ENCODE measurements at places on chromosomes 5 and 9. TPM values are rescaled to one million over a fixed set of nuclear protein-coding genes. Genes with fewer than 3 reads are reported as not detected.

The GLRA1 gene
- total RNA-seq = not detected

The RLN1 gene
- not detected for total RNA-seq

The SLC27A6 gene
- total RNA-seq = 0.13 TPM

The PCDHA2 gene
- 0.07 TPM for total RNA-seq

The SEMA5A gene
- 86.2 TPM for total RNA-seq

The NR4A3 gene
- total RNA-seq = 8.9 TPM

The COQ4 gene
- total RNA-seq = 16.9 TPM

The KIF12 gene
- not detected for total RNA-seq

The CDH12 gene
- not detected for total RNA-seq

The PCDHA9 gene
- total RNA-seq = 0.07 TPM

The IFNA13 gene
- total RNA-seq = not detected

The SV2C gene
- total RNA-seq = not detected

The FOXE1 gene
- 0.07 TPM for total RNA-seq

The DBH gene
- total RNA-seq = not detected

The PHF24 gene
- total RNA-seq = 0.10 TPM

The ITK gene
- total RNA-seq = not detected

The TRIM36 gene
- total RNA-seq = 0.13 TPM

The PRLR gene
- 0.07 TPM for total RNA-seq

The KCNMB1 gene
- 0.07 TPM for total RNA-seq

The CCNJL gene
- total RNA-seq = 1.4 TPM

The CATSPER3 gene
- 0.10 TPM for total RNA-seq

The SMIM33 gene
- total RNA-seq = not detected

The AK3 gene
- total RNA-seq = 66.2 TPM

The IL3 gene
- not detected for total RNA-seq

The PCDHA7 gene
- total RNA-seq = 1.7 TPM

The ACOT12 gene
- 1.1 TPM for total RNA-seq

The CCL27 gene
- total RNA-seq = 0.17 TPM

The STKLD1 gene
- 0.33 TPM for total RNA-seq

The FAM153A gene
- 0.10 TPM for total RNA-seq

The CDKN2B gene
- total RNA-seq = 6.0 TPM

The NUTM2F gene
- not detected for total RNA-seq

The LCN2 gene
- total RNA-seq = not detected

The BASP1 gene
- total RNA-seq = 89.6 TPM

The CBY3 gene
- total RNA-seq = not detected

The GDNF gene
- 0.13 TPM for total RNA-seq

The GRIA1 gene
- 2.4 TPM for total RNA-seq

The CDH6 gene
- total RNA-seq = 91.5 TPM

The NEUROG1 gene
- total RNA-seq = not detected

The IGIP gene
- 24.0 TPM for total RNA-seq

The SPINK13 gene
- not detected for total RNA-seq

The C7 gene
- 36.9 TPM for total RNA-seq

The IRF1 gene
- total RNA-seq = 16.1 TPM

The C5orf52 gene
- total RNA-seq = not detected

The CCL28 gene
- 20.9 TPM for total RNA-seq

The PCDHB3 gene
- 0.79 TPM for total RNA-seq
